ENCODE measurements at places on chromosomes 12 and 14.

- peak; percentile 18 for DNase-seq
Observed at GRCh38 chr12:51217133-51217967, 512 bp downstream of the POU6F1 start.

- no peak for DNase-seq
Observed at GRCh38 chr12:39426636-39427240, 16.2 kb downstream of the KIF21A start.

GRCh38 chr14:103370087-103370486 is 15.1 kb upstream of the MARK3 start:
- DNase-seq, result no peak

GRCh38 chr14:50338587-50338986 is 26.5 kb downstream of the DMAC2L start:
- DNase-seq, result no peak

DNA sequence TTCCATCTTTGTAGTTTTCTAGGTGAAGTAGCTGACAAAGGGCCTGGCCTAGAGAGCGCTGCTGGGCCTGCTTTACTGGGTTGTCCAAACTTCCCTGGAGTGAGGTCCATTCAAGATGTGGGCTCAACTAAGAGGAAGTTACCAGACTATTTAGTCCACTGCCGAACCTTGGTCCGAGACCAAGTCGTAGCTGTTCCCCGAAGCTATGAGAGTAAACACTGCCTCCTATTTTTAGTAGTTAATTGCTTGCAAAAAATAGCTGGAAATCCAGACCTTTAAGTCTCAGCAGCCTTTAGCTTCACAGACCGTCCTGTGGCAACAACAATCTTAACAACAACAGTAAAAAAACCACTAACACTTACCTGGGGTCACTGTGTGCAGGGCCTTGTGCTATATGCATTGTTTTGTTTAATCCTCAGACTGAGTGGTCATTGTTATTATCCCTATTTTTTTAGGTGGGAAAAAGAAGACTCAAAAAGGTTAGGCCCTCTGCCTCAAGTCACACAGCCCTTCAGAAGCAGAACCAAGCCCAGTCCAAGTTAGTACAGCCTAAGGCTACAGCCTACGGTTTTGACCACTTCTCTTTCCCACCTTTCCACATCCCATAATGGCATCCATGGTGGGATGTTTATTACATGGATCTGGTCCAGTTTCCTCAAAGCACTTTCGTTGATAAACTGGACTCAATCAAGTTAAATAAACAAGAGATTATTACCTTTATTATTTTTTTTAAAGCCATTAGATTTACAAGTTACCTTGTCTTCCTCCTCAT is 30.6 kb downstream of the SOCS2 start:
- DNase-seq, result no peak
